Left renal cortex interstitium (tissue), 4 donors: ENCODE measurements at places on chromosomes 2 and 18. TPM values are rescaled to one million over a fixed set of nuclear protein-coding genes. Genes with fewer than 3 reads are reported as not detected.

The DSG1 gene
- 0.05 TPM for polyA plus RNA-seq

The SPDYA gene
- polyA plus RNA-seq, result 3.6 TPM

The B3GNT7 gene
- 3.4 TPM for polyA plus RNA-seq

GRCh38 chr2:173264603-173265366 lies 89.9 kb upstream of the CDCA7 start:
- no peak for DNase-seq

- DNase-seq, result no peak
These were observed 170.8 kb upstream of the FHL2 start for GRCh38 chr2:105569606-105570005.

DNA sequence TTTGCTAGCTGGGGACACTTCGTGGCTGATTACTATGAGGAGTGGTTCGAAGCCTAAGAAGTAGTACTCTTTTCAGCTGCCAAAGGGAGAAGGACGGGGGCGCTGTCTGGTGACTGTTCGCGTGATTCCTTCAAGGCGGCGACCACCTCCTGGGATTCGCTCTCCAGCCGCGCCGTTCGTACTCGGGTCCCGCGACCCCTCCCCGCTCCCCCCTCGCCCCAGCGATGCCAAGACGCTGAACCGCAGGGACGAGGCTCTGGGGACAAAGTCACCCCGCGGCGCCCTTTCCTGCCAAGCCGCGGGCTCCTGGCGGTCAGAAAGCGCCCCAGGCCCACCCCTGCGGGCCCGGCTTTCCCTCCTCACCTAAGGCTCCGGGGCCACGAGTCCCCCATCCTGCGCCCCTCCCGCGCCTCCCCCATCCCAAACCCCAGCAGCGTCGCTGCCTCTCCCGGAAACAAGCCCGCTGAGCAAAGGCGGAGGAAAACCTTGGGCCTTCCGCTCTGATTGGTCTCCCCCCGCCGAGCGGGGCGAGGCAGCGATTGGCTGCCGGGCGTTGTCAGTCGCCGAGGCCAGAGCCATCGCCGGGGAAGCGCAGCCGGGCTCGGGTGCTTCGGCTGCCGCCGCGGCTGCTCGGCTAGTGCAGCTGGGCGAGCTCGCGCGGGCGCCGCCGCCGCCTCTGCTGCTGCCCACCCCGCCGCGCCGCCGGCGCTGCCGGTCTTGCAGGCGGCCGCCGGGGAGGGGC lies 404.3 kb downstream of the XIRP2 start:
- peak; percentile 74 for DNase-seq

DNA sequence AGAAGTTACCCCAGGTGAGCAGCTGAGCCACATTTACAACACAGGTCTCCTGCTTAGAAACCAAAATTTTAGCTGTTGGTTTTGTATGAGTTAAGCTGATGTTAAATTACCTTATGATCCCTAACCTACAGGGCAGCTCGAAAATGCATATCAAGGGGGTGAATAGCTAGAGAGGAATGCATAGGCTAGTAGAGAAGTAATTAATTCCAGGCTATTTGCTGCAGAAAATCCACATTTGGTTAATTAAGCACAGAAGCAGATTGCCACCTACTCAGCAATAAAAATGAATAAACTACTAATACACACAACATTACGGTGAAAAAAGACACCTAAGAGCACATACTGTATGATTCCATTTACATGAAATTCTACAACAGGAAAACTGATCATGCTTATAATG lies 91.4 kb downstream of the OSBPL1A start:
- DNase-seq, result no peak

DNA sequence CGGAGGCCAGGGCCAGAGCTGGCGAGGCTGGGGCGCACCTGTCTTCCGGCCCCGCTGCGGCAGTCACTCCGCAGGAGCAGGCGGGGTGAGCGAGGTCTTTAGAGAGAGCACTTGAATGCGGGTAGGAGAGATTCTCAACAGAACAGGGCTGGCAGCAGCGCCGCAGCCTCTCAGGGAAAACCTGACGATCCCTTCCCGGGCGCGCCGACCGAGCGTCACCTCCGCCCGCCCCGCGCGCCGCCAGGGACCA lies 526 bp downstream of the PRKRA start:
- no peak for DNase-seq

DNA sequence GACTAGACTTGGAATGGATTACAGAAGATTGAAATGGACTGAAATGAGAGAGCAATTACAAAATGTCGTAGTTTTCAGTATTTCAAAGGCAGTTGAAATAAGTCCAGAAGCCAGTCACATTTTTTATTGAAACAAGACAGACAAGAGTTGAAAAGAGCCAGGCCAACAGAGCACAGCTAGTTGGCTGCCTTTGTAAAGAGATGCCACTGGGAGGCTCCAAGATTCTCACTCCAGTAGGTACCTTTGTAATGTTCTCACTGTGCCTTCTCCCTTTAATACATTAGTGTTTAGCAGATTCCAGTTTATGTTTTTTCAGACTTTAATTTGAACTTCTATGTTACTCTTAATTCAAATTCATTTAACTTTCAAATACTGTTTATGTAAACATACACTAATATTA lies 234.8 kb downstream of the DSEL start:
- DNase-seq, result no peak
